Hematopoietic multipotent progenitor cell treated with erythropoietin and hydrocortisone succinate and interleukin-3 and kit ligand, for 4 days (in vitro differentiated cells): ENCODE measurements at places on chromosomes 11 and 22.

GRCh38 chr11:88482871-88483301 is 145.3 kb upstream of the CTSC start:
- DNase-seq: no peak

DNA sequence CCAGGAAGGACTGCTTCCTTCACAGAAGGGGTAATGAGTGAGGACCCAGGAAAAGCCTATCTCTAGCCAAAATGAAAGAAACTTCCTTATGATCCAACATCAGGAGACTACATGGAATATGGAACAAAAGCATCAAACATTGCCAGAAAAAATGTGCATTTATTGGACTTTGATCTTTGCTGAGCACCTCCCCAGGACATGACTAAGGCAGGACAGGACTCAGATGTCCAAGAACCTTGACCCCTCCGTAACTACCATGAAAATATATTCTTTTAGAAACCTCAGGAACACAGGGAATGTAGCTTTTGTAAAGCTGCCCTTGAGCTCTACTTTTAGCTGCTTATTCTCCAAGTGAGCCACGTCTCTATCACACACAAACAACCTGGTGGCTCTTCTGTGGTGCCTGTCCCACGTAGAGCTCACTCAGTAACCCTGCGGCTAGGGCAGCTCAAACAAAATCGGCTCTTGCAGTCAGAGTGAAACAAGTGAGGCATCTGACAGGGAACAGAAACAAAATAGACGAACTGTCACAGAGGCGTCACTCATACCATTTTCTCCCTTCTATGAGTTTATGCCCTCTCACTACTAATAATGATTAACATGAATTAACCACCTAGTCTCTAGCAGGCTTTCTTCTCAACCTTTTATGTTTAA is 471.5 kb upstream of the API5 start:
- DNase-seq: no peak

GRCh38 chr11:75292943-75293342 is 52.4 kb downstream of the TPBGL start:
- DNase-seq: no peak

GRCh38 chr11:82225930-82226329 is 507.7 kb downstream of the FAM181B start:
- no peak for DNase-seq

- peak; percentile 60 for DNase-seq
Observed at GRCh38 chr11:17719938-17720795, 796 bp downstream of the MYOD1 start.

GRCh38 chr22:46996595-46997310 is 234.3 kb downstream of the TBC1D22A start:
- DNase-seq: peak; percentile 6

DNA sequence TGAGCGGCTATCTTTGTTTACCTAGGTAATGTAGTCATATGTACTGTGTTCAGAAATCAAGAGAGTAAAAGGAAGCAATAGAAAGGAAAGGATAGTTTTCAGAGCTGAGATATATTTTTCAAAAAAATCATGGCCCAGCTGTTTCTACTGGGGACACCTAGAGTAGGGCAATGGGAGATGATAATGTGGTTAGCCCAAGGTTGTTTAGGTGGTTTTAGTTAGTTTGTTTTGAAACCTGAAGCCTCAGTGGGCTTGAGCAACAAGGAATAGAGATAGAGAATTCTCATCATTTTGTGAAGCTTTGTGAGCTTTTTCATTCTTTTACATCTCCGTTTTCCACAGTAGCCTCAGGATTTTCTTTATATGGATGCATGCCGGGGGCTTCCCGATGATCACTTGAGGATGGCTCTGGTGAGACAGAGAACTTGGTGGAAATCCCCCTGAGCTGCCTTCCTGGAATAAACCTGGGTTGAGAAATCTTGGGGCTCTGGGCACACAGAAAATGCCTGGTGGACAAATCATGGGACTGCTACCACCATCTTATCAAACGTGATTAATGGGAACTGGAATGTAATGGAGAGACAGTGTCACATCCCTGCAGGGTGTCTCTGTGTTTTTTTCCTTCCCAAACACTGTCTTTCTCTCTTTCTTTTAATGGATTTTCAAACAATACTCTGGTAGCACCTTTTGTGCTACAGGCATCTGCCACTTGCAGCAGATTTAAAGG is 49.0 kb downstream of the ARHGAP42 start:
- no peak for DNase-seq

DNA sequence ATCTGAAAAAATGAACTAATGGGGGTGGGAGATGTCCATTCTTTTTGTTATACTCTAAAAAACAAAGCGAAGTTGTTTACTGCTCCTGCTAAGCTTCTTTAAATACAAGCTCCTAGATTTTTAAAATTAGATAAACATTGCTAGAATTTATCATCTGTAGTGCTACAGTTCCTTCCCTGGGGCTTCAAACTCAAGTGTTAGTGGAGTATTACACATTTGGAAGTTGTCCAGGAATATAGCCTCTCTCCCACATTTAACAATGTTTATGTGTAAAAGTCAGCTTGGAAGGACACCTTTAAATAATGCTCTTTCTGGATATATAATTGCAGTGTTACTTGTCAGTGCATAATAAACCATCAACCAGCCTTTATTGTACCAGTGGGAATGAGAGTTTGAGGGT is 155.5 kb downstream of the SPON1 start:
- no peak for DNase-seq

- no peak for DNase-seq
Observed at GRCh38 chr11:34251589-34251980, 106.2 kb downstream of the ABTB2 start.

GRCh38 chr11:30983143-30983542 is 386.4 kb downstream of the DCDC1 start:
- peak; percentile 24 for DNase-seq

DNA sequence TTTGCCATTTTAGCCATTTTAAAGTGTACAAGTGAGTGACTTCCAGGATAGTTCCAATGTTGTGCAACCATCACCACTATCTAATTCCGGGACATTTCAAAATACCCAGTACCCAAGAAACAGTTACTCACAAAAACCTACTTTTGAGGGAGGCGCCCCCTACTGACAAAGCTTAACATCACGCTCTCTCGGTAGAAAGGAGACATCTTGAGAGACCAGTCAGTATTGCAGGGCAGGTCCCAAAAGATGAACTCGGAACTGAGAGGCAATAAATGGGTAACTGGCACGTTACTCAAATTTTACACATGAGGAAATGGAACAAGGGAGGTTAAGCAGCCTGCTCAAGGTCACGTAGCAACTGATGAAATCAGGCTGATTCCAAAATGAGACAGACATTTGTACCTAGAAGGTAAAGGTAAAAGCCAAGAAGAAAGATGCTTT is 50.0 kb upstream of the POU2AF1 start:
- peak; percentile 75 for DNase-seq
